Kidney tubule cell (primary cell): ENCODE measurements at places on chromosomes 16 and 17.

GRCh38 chr17:72253597-72253996 lies 132.8 kb downstream of the SOX9 start:
- DNase-seq, result no peak

DNA sequence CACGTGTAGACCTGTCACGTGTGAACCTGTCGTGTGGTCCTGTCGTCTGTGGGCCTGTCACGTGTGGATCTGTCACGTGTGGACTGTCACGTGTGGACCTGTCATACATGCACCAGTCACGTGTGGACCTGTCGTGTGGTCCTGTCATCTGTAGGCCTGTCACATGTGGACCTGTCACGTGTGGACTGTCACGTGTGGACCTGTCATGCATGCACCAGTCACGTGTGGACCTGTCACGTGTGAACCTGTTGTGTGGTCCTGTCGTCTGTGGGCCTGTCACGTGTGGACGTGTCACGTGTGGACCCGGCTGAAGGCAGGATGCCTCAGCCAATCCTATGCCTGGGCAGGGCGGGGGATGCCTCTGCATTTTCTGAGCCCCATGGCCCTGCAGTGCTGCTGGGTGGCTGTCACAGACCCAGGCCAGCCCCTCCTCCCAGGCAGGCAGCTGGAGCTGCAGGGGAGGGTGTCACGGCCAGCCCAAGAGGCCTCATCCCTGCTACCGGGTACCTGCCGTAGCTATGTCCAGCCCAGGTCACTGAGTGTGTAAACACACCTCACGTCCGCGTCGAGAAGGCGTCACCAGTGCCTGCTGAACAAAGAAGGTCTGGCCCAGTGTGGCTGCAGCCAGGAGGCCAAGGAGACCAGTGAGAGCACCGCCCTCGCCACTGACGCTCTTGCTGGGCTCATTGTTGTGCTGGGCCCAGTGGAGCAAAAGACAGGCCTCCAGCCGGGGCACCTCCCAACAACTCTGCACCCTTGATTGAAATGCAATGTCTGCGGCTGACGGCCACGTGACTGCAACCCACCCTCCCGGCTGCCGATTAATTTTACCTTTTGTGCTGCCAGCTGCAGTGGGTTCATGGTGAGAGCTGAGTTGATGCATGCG lies 18.6 kb upstream of the ACSF3 start:
- DNase-seq, result no peak

GRCh38 chr17:2436316-2436905 lies 35.6 kb upstream of the MNT start:
- no peak for DNase-seq

- DNase-seq, result no peak
These were observed 79.3 kb downstream of the MRC2 start for GRCh38 chr17:62706598-62707424.

DNA sequence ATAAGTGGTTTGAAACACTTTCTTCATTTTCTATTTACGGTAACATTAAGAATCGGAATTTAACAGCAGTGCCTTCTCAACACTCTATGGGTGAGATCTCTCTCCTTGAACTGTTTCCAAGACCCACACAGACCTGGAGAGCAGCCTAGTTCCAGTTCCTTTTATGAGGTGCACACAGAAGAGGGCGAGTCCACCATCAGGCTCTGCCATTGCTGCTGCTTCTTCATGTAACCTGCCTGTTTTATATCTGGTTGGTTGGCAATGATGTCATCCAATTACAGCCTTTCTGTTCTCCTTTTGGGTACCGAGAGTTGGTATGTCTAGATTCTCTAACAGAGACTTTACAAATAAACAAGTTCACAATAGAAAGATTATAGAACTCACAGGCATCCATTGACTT lies 225.7 kb downstream of the UTP18 start:
- DNase-seq, result no peak

- no peak for DNase-seq
These were observed 2.5 kb downstream of the TAC4 start for GRCh38 chr17:49845321-49845720.

DNA sequence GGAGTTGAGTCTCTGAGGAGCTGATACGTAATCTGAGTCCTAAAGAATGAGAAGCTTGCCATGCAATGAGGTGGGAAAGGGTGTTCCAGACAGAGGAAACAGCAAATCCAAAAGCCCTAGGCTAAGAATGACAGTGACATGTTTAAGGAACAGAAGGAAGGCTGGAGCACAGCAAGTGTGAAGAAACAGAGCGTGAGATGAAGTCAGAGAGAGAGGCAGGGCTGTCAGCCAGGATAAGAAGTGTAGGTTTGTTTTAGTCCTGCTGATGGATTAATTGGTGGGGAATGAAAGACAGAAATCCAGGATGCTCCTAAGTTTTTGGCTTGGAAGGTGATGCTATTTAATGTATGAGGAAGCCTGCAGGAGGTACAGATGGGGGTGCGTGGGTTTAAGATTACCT lies 14.5 kb downstream of the MMP28 start:
- DNase-seq, result no peak

DNA sequence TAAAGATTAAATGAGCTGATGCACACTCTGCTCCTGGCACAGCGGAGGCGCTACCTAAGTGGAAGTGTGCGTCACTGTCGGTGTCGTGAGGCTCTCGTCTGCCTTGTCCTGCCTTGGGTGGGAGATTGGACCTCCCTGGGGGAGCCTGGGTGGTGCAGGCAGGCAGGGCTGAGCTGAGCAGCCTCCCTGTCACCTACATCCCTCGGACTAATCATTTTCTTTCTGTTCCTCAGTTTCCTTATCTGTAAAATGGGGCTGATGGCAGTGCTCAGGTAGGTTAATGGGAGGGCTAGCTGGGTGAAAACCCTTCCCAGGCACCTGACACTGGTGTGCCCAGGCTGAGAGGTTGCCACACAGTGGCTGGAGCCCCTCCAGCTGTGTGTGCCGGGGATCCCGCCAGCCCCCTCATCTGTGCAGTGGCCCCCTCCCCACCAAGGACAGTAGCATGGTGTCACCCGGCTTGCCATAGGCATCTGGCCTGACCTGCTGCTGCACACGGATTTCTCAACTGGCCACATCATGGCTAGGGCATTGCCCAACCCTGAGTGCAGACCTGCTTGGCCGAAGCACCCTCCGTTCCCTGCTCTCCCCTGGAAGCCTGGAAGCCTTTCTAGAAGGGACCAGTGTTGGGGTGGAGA lies 4.3 kb downstream of the ADCY7 start:
- no peak for DNase-seq

GRCh38 chr16:49959552-49960277 lies 65.3 kb upstream of the CNEP1R1 start:
- DNase-seq, result no peak

- peak; percentile 57 for DNase-seq
These were observed 1096.1 kb upstream of the EEF2KMT start for GRCh38 chr16:6193718-6194117.

- DNase-seq, result no peak
These were observed 1.6 kb upstream of the ETV4 start for GRCh38 chr17:43547659-43548256.

DNA sequence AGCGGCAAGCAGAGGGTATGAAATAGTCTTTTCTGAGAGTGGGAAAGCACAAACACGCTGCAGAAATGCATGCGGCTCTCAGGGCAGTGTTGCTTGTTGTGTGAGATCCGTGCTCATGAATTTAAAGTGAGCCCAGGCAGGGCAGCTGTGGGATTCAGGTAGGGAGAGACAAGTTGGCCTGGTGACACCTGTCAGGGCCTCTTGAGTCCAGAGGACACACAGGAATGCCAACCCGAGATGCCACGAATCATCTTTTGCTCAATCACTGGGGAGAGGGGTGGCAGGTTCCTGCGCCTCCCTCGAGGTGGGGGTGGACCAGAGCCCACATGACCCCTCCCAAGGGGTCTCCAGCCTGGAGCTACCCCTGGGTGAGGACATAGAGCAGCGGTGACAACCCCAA lies 211.9 kb downstream of the GSG1L start:
- DNase-seq, result no peak

DNA sequence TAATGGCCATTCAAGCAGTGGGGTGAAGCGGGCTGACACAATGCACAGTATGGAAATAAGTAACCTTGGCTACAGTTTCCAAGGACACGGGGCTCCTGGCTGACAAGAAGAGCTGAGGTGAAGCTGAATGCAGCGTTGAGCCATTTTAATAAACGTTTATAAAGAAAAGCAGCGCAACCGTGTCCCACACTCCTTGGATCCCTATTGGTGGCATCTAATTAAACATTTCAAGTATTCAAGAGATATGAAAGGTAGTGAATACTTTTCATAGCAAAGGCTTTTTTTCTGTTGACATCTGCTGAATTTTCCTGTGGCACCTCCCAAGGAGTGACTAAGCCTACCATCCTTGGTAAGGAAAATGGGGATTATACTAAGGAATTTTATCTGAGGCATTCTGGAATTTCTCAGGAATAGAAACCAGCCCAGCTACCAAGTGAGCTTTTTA lies 26.5 kb downstream of the DUSP14 start:
- DNase-seq, result peak; percentile 28

- no peak for DNase-seq
These were observed 122.3 kb downstream of the MRTFB start for GRCh38 chr16:14193316-14193871.

- DNase-seq, result peak; percentile 66
These were observed 40.1 kb downstream of the NLRC5 start for GRCh38 chr16:57029161-57030160.

- DNase-seq, result peak; percentile 78
These were observed 881.3 kb downstream of the CDH11 start for GRCh38 chr16:64240586-64240985.

DNA sequence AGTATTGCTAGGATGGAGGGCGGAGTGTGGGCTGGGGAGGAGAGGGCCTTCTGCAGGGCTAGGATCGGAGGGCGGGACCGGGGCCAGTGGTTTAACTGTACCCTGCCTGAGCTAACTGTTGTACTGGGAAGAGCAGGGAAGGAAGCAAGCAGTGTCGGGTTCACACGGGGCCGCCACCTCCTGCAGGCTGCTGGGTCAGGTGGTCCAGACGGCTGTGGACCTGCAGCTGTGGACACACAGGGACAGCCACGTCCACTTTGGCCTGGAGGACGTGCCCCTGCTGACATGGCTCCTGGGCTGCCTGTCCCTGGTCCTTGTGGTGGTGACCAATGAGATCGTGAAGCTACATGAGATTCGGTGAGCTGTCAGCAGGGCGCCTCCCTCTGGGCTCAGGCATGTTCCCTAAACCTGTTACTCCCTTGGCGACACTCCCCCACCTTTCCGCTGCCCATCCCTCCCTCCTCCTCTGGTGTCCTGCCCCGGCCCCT lies 16.6 kb downstream of the CASKIN2 start:
- DNase-seq, result no peak

DNA sequence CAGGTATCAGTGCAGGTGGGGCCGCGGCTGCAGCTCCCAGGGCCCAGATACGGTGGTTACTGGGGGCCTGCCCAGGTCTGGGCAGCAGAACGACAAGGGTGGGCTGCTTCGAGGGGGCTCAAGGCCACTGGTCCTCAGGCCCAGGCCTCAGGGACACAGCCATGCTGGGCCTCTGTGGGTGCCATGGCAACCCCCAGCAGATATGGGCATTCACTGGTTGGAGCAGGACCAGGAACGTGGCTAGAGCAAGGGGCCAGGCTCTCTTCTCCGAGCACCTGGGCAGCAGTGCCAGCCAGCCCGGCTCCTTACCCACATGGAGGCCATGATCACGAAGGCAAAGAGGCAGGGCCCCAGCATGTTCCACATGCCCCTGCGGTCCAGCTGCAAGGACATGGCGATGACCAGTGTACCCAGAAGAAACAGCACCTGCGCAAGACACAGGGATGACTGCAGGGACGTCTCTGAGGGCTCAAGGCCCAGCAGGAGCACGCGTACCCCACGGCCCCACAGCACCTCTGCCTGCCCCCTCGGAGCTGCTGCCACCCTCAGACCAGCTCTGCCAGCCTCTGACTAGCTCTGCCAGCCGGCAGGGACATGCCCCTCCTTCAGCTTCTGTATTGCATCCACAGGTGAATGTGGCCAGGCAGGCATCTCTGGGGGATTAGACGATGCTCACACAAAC lies 2.1 kb upstream of the MRPL28 start:
- DNase-seq, result no peak

- DNase-seq, result no peak
These were observed 965.9 kb upstream of the EEF2KMT start for GRCh38 chr16:6063526-6063925.

- DNase-seq, result no peak
These were observed 203.4 kb downstream of the SHISA9 start for GRCh38 chr16:13104772-13105171.

GRCh38 chr16:49856672-49857330 lies 889 bp upstream of the ZNF423 start:
- DNase-seq, result peak; percentile 67

DNA sequence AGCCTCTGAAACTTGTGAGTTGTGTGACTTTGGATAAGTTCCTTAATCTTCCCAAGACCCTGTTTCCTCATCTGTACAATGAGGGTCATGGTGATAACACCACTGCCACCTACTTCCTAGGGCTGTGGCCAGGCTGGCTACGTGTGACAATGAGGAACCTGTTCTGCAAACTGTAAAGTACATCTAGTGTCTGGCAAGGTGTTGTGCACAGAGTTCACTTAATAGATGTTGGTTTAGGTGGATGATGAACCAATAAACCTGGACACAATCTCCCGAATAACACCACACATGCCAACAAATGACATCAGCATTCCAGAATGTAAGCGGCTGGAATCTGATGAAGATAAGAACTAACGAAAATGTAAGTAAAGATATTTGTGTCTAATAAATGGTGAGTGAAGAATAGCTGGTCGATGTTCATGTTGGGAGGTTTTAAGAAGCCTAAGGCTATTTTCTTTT lies 82.3 kb downstream of the MARCHF10 start:
- DNase-seq, result peak; percentile 70

DNA sequence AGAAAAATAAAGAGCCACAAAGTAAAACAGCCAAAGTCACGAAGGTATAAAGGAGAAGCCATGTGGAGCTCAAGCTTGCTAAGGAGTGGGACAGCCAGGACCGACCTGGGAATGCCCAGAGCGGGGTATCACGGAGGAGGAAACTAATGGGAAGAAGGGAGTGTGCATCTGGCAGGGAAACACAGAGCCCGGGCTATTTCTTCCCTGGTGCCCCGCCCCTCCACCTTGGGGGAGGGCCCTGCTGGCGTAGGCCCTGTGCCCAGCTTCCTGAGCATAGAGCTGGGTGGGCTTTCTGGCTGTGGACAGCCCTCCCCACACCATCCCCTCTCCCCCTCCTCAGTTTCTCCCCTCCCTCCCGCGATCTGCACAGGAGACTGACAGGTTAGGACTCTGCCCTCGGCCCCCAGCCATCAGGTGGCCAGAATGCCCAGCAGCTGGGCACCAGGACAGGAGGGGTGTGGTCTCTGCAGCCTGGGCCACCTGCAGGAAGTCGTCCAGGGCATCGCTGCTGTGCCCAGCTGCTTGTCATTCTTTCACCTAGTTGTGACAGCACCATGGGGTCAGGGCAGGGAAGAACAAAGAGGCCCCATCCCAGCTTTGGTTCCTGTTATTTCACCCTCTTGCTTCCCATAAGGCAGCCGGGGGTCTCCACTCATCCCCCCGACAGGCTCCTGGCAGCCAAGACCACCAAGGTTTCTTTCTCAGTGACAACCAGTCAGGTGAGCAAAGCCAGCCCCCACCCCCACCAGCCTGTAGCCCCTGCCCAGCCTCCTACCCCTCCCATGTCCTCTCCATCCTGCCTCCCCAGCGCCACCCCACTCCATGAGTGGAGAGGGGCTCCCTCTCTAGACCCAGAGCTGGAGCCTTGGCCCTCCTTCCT lies 7.1 kb upstream of the DCAF7 start:
- no peak for DNase-seq
